Fibroblast of the aortic adventitia (primary cell): ENCODE measurements at places on chromosomes 3 and 15. TPM values are rescaled to one million over a fixed set of nuclear protein-coding genes. Genes with fewer than 3 reads are reported as not detected.
A peak's percentile ranks its signal among the peaks of the same experiment; 100 is the strongest.

GRCh38 chr3:117630885-117631284 is 921.3 kb downstream of the TUSC7 start:
- DNase-seq: peak; percentile 34

DNA sequence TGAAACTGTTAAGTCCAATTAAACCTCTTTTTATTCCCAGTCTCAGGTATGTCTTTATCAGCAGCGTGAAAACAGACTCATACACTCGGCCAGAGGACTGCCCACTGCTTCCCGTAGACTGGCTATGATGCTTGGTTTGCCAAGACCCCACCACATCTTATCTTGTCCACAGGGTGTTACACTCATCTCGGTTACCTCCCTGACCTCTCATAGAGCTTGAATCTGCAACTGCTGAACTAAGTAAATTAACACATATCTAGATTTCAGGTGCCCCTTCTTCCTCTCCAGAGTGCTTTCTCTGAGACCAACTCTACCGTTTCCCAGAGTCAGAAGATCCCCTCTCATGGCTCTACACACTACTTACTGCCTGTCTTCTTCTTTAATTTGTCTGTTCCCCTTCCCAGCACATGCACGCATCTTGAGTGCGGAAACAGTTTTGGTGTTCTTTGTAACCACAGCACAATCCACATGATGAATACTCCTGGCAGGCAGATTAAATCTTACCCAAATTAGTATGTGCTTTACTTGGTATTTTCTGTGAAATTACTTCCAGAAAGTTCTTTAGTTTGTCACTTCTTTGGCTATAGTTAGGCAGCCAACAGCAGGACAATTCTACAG is 49.7 kb downstream of the CD200 start:
- DNase-seq: no peak

GRCh38 chr3:21668012-21668411 is 83.0 kb downstream of the ZNF385D start:
- no peak for DNase-seq

Gene HGD
- 0.09 and 0.57 TPM in 2 replicates for total RNA-seq

DNA sequence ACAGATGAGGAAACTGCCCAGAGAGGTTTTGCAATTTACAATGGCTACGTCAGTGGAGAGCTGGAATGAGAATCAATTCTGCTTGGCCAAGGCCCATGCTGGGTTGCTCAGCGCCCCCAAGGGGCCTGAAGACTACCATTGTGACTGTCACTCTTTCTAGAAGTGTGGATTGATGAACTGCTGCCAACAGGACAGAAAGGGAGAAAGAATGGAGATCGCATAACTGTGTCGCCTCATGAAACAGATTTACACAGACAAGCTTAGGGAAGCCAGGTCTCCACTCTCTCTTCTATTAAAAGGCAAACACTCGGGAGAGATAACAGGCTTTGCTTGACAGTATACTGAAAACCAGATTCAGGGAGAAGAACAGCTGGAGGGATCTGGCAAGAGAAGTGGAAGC is 160.0 kb downstream of the STT3B start:
- DNase-seq: no peak

- DNase-seq: no peak
Measured at GRCh38 chr3:171380711-171381425, 79.3 kb downstream of the TNIK start.

Gene NRROS
- total RNA-seq: 0.65 and 2.9 TPM in 2 replicates

DNA sequence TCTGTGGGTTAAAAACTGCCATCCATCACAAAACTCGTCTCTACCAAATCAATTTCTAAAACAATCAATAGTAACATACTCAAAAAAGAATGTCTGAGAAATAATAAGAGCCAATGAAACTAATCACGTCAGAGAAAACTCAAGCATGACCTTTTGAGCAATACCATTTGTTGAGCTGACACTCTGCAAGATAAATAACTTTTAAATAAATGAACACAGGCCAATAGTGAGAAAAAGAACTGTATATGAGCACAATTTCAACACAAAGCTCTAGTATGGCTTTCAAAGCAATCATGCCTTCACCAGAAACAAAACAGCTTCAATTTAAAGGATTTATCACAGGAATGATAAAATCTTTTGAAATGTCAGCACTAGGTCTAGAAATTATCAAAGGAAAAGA is 249.2 kb upstream of the SETMAR start:
- DNase-seq: no peak

DNA sequence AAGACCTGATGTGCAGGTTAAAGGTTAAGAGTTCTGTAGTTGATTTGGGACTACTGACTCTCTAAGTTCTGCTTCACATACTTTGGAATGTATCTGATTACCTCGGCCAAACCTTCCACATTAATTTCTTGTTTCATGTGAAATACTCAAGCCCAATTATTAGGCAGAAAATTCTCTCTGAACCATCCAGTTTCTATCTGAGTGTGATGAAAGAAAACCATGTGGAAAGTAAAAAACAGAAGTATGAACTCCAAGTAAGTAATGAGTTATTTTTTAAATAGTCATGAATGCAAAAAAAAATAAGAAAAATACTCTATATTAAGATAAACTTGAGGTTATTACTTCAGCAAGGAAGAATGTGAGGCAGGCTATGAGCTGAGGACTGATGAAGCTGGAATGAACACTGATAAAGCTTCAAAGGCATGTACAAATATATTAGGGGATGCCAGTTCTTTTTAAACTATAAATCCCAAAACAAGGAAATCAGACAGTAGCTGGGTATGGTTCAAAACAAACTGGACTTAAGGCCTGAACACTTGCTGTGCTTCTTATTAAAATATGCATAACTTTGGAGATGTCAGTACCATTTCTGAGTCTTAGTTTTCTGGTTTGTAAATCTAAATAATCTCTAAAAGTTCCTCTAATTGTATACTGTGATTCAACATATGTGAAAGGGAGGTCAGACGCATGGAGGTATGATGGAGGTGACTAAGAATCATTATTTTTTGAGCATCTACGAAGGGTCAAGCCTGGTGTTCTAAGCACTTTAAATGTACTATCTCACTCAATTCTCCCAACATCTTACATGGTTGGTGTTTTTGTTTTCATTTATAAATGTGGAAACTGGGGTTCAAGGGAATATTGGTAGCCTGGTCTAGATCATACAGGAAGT is 59.6 kb downstream of the COL6A6 start:
- peak; percentile 92 for DNase-seq

- peak; percentile 56 for DNase-seq
Measured at GRCh38 chr3:39917065-39917773, 107.8 kb downstream of the MYRIP start.

Gene ARHGAP31
- total RNA-seq: 11.4 and 23.5 TPM in 2 replicates

Gene ITGA11
- 81.1 and 105 TPM in 2 replicates for total RNA-seq

Gene ACSBG1
- under 0.01 TPM in 1 of 2 replicates, not detected in the other for total RNA-seq

Gene SGO1
- 0.90 and 14.5 TPM in 2 replicates for total RNA-seq

DNA sequence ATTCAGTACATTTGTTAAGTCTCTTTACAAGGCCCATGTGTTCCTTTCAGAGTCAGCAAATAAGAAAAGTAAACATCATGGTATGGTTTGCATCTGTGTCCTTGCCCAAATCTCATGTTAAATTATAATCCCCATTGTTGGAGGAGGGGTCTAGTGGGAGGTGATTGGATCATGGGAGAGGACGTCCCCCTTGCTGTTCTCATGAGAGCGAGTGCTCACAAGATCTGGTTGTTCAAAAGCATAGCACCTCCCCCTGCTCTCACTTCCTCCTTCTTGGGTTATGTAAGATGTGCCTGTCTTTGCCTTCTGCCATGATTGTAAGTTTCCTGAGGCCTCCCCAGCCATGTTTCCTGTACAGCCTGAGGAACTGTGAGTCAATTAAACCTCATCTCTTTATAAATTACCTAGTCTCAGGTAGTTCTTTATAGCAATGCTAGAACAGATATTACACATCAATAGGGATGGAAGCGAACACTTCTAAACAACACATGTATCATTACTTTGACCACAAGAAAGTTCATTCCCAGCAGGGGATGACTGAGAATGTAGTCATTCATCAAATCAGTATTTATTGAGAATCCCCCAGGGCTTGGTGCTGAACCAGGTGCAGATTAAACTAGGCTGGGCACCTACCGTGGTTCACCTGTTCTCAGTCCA is 4.1 kb downstream of the EFCAB12 start:
- DNase-seq: no peak

- no peak for DNase-seq
Measured at GRCh38 chr15:38671006-38671387, 106.4 kb upstream of the RASGRP1 start.

Gene ADIPOQ
- not detected in 2 replicates for total RNA-seq

Gene SPINK8
- total RNA-seq: not detected in 2 replicates

- DNase-seq: no peak
Measured at GRCh38 chr3:32136703-32137102, 30.3 kb downstream of the GPD1L start.

Gene MKRN3
- 0.45 and 0.65 TPM in 2 replicates for total RNA-seq

DNA sequence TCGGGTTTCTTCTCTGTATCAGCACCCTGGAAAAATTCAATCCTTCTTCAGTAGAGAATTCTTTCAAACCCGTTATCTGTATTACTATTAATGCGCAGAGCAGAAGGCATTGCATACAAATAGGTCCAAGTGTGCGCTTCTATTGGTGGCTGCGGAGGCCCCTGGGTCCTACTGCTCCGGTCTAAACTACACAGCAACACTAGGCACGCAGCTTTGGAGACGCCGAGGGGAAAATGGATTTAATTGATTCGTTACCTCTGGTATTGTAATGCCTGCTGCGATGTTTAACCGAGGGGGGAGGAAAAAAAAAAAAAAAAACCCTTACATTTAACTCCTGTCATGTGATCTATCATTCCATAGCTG is at the start of gene ROBO1:
ROBO1 (minus strand) TSS at position 94 of the 363 bp plus-strand sequence.
- DNase-seq: no peak

Gene LSAMP
- 9.8 and 10.7 TPM in 2 replicates for total RNA-seq

Gene CCR3
- total RNA-seq: not detected in 2 replicates

GRCh38 chr3:167078070-167078622 is 302.0 kb downstream of the ZBBX start:
- no peak for DNase-seq

GRCh38 chr3:141746962-141747361 is 8.9 kb downstream of the RNF7 start:
- DNase-seq: no peak

DNA sequence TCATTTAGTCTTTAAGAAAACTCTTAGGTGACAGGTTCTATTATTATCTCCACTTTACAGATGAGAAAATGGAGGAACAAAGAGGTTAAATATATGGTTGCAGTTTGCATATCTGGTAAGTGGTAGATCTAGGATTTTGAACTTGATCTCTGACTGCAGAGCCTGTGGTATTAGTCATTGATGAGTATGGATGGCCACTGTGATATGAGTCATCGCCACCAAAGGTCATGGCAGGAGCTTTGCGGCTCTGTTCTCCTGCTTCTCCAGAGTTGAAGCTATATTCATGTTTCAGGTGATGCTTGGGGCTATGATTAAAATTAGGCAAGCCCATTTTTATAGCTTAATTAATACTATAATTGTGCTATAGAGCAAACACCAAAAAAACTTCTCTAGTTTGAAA is 306.2 kb upstream of the DPPA4 start:
- DNase-seq: peak; percentile 9

GRCh38 chr3:132283440-132283839 is 33.8 kb upstream of the ACP3 start:
- DNase-seq: no peak

DNA sequence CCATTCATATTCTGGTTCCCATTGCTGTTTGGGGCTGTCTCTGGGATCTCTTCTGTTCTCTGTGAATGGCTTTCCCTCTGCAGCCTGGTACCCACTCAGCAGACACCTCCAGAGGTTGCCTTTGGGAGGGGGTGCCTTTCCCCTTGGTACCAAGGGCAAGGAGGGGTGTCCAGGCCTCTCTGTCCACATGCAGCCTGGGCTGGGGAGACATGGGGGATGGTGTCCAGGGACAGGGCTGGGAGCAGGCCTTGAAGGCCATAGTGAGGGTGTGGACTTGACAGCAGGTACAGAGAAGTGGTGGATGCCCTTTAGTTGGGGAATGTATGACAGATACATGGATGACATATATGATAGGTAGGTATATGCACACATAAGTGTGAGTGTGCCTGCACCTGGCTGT is 83.7 kb downstream of the PLXNA1 start:
- DNase-seq: no peak

Gene CSPG4
- 12.0 and 27.8 TPM in 2 replicates for total RNA-seq

GRCh38 chr3:127105587-127105986 is 87.3 kb upstream of the PRR23E start:
- DNase-seq: no peak

Gene ADPRH
- total RNA-seq: 3.8 and 4.1 TPM in 2 replicates

DNA sequence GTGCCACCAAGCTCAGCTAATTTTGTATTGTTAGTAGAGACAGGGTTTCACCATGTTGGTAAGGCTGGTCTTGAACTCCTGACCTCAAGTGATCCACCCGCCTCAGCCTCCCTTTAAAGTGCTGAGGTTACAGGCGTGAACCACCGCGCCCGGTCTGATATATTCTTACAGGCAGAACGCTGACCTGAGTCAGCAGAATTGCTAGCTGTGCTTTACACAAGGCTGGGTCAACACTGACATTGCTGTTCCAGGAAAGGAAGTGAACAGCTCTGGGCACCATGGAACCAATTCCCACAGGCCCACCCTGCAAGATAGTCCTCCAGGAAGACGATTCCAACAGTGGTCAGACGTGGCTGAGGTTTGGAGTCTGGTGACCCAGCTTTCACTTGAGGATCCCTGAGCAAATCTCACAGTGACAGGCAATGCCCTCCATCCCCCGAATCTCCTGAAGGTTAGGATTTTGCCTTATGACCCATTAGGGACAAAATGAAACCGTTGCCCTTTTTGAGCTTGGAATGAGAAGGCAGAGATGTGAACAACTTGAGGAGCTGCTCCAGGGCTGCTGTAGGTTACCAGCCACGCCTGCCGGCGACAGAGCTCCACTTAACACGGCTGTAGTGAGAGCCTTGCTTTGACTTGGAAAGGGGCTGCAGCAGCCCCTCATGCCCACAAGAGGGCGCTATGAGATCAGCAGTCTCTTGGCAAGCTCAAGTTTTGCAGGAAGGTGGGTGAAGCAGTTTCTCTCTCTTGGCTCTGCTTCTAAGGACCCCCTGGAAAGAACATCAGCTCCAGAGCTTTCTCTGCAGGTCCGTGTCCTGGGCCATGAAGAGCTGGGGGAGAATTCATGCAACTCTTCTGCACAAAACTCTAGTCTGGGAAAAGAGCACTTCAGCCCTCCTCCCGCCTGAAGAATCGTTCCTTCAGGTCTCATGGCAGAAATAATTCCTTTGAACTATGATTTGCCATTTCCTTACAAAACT is 74.1 kb downstream of the SENP2 start:
- peak; percentile 86 for DNase-seq

Gene GTF2E1
- 15.5 and 16.9 TPM in 2 replicates for total RNA-seq

Gene PARP15
- total RNA-seq: 0.72 and 0.82 TPM in 2 replicates

GRCh38 chr15:53378096-53378800 is 381.2 kb downstream of the WDR72 start:
- no peak for DNase-seq

DNA sequence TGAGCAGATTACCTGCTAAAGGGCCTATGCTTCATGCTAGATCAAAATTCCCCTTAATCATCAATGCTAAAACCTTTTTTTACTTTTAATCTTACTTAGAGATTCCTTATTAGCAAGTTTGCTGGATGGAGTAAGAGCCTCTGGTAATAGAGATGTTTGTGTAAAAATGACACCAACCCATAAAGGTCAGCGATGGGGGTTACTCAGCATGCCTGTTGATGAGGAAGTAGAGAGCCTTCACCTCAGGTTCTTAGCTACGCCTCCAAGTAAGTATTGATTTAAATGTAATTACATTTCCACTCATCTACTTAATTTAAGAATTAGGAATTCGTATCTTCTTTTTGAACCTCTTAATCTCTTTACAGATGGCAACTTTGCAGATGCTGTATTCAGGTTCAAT is 38.8 kb downstream of the DNAJC13 start:
- no peak for DNase-seq
